ENCODE measurements at places on chromosomes 11 and 22.

DNA sequence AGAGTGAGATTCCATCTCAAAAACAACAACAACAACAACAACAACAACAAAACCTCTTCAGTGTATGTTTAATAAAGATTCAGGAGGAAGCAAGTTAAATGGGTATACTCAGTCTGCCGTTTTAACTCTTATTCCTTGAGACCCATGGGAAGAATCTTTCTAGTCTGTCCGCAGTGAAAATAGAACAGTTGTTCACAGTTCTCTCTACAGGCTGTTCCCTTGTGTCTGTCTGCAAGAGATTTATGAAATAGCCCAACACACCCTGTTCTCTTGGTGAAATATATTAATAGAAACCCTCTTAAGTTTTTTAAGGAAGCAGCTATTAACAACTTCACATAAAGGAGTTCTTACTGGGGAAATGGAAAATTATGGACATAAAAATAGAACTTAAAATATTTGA is 682.2 kb upstream of the RAG2 start:
- DNase-seq = no peak

GRCh38 chr11:2102883-2103213 is 36.3 kb downstream of the IGF2 start:
- no peak for DNase-seq

DNA sequence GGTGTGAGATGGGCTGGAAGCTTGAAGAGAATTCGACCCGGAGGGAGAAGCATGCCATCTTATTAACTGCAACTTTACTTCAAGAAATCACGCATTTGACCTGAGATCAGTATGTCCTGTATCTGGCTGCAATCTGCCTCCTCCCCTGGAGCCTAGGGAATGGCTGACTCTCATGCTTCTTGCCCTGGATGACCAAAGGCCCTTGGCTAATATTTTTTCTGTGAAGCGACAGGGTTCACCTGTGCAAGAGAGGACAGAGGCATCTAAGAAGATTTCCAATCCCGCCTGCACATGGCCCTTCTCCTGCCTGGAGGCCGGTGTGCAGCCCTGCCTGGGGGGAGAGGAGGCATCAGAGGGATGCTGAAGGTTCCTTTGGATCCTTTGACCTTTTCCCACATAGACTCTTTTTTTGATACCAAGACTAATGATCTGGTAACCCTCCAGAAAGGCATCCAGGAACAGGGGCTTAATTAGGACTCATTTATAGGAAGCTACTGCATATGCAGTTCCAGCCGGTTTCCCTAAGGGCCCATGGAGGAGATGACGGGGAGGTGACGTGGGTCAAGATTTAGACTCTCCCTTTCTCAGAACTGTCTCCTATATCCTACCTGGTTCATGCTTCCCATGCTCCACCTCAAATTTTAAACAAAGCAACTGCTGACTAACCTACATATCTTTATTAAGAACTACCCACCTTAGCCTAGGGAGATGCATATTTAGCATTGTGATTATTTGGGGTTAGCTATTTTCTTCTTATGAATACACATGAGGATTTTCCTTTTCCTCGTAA is 50.8 kb downstream of the NTM start:
- DNase-seq = no peak

DNA sequence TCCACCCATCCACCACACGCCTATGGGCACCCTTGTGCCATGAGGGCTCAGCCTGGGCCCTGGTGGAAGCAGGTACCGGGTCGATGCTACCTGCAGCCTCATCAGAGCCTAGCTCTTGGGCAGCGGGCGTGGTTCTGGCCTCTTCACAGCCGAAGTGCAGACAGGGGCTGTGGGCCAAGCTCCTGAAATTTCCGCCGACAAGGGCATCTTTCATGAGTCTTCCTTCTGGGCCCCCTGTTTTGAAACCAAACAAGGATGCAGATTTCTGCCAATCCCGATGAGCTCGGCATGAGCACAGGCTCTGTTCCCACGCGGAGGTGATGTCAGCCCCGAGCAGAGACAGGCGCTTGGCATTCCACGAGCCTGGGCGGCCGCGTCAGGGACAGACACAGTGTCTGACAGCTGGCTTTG is 22.6 kb upstream of the MGAT3 start:
- DNase-seq = no peak

GRCh38 chr11:71129624-71130023 is 122.8 kb downstream of the SHANK2 start:
- DNase-seq = no peak

Data from stomach (tissue), 19 donors.